ENCODE measurements at places on chromosomes 4 and X.

GRCh38 chr4:118816538-118817177 is 19.3 kb downstream of the SEC24D start:
- DNase-seq = no peak

- DNase-seq = no peak
These were observed 125.2 kb downstream of the ELOVL6 start for GRCh38 chr4:110073053-110073845.

DNA sequence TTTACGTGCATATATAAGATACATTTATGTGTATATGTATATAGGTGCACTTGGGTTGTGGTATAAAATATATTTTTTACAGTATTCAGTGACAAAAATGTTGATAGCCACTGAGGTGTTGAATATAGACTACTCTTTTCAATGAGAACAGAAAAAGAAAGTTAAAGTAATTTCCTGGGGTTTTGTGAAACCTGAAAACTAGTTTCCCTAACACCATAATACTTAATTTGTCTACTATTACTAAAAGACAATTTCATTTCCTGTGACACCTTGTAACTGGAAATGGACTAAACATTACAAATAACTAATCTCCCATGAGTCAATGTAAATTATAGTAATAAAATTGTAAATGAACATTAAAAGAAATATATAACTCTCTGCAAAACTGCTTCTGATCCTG is 32.0 kb upstream of the MAP9 start:
- DNase-seq = no peak

DNA sequence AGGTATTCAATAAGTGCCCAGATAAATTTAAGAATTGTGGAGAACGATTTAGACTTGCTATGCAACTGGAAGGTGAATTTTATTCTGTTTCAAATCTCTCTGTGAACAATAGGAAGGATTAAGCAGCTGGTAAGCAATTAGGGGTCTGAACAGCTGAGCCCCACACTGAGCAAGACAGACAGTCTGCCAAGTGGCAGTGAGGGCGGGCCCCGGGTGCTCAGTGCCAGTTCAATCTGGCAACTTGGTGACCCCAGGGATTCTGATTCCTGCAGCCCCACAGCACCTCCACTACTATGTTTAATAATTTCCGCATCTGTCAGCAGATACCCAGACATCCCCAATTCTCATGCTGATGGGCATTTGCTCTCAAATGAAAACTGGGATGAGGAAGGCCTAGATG is 317.3 kb downstream of the PPP1R2C start:
- DNase-seq = no peak

- DNase-seq = peak; percentile 55
These were observed 14.0 kb upstream of the PITX2 start for GRCh38 chr4:110636680-110637407.

DNA sequence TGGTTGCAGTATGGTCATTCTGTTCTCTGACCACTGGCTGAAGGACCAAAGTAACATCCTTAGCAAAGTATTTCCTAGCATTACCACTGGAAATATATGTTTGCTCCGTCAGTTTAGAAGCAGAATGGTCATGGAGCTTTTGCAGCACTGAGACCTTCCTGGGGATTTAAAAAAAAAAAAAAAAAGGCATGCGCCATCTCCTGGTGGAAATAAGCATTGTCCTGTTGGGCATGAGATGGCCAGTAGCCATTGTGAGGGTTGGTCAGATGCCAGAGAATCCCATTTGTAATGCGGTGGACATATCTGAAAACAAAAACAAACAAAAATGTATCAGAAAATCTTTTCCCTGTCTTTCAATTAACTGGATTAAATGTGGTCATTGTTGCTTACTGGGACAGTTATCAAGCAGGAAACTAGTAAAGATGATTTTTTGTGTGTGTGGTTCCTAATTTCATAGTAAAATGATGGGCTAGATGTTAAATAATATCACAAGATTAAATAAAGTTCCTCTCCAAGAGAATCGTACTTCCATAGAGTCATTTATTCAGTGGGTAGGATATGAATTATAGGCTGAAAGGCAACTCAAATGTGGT is 139.6 kb downstream of the SOWAHB start:
- peak; percentile 41 for DNase-seq

GRCh38 chr4:78673337-78673736 is 102.8 kb upstream of the BMP2K start:
- no peak for DNase-seq

DNA sequence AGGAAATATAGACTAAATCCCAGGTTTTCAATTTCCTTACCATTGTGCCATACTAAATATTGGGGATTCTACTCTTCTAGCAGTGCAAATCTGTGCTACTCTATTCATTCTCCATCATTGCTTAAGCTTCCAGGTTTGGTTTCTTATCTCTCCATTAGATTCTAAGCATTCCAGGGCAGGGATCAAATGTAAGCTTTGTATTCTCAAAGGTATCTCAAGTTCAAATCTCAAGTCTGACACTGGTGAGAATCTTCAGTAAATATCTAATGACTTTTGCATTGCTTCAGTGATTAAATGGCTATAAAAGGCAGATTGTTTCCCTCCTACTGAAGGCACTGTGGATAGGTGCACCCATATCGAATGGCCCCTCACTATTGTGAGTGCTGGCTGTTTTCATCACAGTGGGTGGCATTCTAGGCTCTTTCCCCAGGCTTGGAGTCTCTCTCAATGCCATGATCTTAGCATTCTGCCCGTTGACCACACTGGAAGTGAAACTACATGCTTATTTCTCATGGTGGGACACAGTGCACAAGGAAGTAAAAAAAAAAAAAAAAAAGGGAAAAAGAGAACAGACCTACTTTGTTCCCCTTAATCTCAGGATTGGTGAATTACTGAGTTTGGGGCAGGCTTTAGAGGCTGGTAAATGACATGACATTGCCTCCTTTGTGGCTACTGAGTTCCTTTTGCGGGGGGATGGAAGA is 28.7 kb downstream of the FAM9C start:
- DNase-seq = no peak

DNA sequence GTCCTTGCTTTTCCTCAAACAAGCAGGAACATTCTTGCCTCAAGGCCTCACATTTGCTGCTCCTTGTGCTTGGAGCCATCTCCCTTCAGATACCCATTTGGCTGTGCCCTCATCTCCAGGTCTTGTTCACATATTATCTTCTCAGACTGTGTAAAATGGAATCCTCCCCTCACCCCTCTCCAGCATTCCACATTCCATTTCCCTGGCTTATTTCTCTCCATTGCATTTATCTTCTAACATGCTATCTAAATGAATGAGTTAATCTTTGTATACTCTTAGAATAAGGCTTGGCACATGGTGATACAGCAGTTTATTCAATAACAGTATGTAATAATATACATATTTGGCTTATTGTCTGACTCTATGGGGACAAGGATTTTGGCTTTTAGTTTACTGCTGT is 8.8 kb upstream of the GALNT7 start:
- DNase-seq = no peak

- DNase-seq = peak; percentile 87
These were observed 435.8 kb downstream of the SPRY1 start for GRCh38 chr4:123832173-123833026.

- no peak for DNase-seq
These were observed 802.0 kb downstream of the RPA4 start for GRCh38 chrX:97685753-97686152.

GRCh38 chr4:174697202-174697601 is 131.8 kb downstream of the GLRA3 start:
- no peak for DNase-seq

DNA sequence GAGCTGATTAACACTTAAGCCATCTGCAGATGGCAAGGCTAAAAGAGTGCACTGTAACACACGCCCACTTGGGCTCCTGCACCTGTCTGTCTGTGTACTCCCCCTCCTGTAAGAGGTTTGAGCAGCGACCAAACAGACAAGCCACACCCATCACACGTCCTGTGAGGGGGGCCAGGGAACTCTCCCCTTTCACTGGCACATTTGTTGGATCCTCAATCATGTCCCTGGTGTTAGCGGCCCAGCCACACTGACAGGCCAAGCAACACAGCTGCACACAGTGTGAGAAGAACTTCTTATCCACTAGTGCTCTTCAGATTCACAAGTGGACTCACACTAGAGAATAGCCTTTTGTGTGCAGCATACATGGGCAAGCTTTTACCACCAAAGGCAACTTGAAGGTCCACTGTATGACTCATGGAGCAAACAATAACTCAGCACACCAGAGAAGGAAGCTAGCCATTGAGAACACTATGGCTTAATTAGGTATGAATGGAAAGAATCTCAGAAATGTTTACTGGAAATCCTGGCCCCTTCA is 29.1 kb upstream of the UTP14A start:
- DNase-seq = no peak

GRCh38 chr4:150230561-150230960 is 152.3 kb downstream of the DCLK2 start:
- DNase-seq = no peak

GRCh38 chr4:6779667-6780565 is 2.6 kb upstream of the KIAA0232 start:
- DNase-seq = no peak

- DNase-seq = no peak
These were observed 114.9 kb upstream of the TEX13D start for GRCh38 chrX:124217304-124218251.

DNA sequence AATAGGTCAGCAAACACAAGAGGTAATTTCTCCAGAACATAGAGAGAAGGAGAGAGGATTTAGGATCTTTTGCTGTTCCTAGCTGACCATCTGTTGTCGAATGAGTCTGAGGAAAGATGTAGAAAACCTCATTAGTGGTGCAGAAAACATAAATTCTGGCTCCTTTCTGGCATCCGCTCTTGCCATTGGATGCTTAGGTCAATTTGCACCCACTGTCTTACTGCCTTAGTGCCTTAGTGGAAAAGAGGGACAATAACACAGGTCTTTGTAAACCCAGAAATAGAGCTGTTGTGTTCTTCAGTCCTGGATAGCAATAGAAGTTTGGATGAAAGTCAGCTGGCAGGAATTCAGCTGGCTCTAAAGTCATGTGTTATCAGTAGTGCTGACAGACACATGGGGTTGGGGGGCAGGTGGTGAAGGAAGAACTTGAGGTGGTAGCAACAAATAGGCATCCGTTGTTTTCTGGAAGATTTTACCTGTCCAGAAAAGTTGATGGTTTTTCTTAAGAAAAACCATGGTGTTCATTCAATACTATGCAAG is 78.2 kb downstream of the GLRA2 start:
- DNase-seq = no peak

- no peak for DNase-seq
These were observed 69.8 kb downstream of the BMPR1B start for GRCh38 chr4:94827481-94828110.

DNA sequence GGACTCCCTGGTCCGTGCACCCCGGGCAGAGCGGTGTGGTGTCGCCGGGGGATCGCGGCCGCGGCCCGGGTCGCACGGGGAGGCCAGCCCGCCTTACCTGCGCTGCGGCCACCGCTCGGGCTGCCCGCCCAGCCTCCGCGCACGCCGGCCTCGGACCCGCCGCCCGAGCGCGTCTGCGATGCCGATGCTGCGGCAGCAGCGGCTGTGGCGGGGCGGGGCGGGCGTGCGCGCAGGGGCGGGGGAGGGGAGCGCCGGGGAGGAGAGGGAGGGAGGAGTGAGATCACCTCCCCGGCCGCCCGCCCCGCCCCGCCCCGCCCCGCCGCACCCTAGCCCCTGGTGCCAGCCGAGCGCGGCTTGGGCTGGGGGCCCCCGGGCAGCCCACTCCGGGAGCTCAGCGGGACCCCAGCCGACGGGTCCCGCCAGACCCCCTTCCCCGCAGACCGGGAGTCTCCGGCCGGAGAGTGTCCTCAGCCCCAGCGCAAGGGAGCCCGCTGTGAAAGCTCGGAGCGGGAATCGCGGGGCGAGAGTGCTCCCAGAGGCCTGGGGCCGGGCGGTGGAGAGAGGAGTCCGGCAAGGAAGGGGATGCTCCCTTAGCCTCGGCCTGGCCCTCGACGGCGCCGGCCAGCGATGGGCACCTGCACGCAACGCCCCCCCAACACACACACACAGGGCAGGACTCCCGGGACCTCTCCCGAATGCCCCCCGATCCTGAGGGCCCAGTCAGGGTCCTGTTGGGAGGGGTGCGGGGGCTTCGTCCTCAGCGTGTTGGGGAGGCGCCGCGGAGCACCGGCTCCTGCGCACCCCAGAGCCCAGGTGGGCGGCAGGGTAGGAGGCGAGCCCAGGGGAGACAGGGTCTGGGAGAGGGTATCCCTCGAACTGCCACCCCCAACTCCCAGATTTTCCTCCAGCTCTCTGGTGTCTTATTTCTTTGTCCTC is at the start of gene L1CAM:
L1CAM (minus strand) TSS at position 206 of the 936 bp plus-strand sequence. CDS start 10,337 bp downstream, outside the sequence.
- no peak for DNase-seq

DNA sequence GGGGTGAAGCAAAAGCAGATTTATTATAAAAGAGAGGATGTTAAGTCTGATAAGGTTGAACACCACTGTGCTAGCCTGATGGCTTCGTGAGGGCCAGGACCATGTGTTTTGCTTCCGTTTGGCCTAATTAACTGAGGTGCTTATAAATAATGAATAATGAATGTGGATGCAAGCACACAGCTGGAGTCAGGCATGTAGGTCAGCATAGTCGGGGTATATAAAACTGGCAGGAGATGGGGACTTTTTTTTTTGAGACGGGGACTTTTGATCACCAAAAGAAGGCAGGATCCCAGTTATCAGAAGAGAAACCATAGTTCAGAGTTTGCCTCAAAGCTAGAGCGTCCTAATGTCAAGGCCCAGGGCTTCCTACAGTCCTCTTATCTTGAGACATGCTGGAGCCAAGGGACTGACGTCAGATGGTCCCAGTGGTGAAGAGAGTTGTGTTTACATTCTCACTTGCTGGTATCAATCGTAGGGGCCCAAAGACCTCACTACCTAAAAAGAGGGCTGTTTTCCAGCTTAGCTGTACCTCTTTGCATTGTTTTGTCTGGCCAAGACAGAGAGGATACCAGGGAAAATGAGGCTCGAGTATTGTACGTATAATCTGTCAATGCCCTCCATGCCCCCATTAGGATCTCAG is 50.4 kb downstream of the RTL9 start:
- DNase-seq = no peak

DNA sequence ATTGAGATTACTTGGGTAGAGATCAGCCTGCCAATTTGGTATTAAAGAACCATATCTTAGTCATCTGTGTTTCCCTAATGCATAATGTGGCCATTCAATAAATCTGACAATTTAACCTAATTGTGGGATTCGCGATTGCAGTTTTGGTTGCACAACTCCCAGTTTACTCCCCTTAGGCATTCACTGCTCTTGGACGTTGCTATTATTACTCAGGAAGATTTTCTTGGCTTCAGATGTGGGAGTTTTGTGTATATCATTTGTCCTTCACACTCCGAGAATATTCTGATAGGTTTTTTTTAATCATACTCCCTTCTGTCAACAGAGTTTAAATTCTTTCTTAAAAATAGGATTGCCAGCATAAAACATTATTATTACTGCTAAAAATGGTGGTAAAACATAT is 22.0 kb upstream of the TRPC3 start:
- no peak for DNase-seq

DNA sequence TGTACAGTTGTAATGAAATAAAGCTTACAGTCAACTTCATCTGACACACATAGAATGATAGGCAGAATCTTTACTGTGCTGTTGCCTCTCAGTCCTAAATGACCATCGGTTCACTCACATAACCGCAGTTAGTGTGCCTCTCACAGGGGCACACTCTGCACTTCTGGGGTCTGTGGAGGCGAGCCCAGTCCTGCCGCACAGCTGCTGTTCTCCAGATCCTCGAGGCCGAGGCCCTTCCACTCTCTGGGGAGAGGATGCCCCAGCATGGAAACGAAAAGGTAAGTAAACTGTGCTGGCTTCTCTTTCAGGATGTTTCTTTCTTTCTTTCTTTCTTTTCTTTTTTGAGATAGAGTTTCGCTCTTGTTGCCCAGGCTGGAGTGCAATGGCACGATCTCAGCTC is 88.0 kb downstream of the DCTD start:
- DNase-seq = no peak

Data from MG63 (cell line).